Thoracic aorta (tissue), 2 donors: ENCODE measurements at places on chromosomes 1 and 21. TPM values are rescaled to one million over a fixed set of nuclear protein-coding genes. Genes with fewer than 3 reads are reported as not detected.

DNA sequence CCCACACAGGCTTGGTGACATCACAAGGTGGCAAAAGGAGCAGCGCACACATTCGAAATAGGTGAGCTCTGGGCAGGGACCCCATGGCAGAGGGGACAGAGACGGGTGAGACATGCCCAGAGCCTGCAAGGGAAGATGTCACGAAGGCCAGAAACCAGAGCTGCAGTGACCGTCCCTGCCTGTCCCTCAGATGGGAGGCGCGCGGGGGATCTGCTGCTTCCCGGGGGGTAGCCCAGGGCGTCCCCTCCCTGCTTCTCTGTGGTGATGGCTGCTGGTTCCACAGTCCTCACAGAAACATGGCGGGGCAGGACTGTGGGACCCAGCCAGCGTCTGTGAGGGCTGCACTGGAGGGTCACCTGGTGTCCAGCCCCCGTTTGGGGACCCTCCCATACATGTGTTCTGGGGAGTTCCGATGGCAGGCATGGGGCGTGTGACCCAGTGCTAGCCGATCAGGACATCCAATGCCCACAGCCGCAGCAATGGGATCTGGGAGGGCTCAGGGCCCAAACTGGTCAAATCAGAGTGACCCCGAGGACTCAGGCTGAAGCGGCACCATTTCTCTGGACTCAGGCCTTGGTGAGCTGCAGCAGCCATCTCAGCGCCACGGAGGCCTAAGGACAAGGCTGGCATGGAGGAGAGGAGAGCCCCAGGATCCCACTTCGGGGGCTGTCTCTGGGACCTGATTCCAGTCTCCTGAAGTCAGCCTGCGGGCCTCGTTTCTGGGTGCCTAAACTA, 20.7 kb upstream of the SPSB1 start:
- no peaks in the 10 kb centered on the region for H3K27me3 ChIP-seq
- DNase-seq: no peak
- H3K36me3 ChIP-seq: no peaks in the 10 kb centered on the region
- no peak overlapping the region for H3K27ac ChIP-seq
- H3K4me1 ChIP-seq: peaks cover 16% of the 10 kb centered on the region
- H3K4me3 ChIP-seq: no peak overlapping the region

Gene BSND
- not detected for total RNA-seq

DNA sequence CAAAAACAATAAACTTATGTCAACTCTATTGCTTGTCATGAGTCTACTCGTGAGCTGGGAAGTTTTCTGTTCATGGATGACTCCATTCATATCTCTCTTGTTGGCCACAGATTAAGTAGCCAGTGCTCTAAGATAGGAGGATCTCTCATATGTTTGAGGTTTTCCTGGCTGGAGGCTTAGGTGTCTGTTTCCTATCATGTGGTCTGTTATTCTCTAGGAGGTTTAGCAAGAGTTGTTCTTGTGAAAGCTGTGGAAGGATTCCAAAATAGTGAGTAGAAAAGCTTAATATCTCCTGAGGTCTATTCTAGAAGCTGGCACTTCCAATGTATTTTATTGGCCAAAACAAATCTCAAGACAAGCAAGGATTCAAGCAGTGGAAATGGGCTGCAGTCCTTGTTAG, 5.8 kb upstream of the KRTAP20-2 start:
- no peaks in the 10 kb centered on the region for H3K4me1 ChIP-seq
- H3K27ac ChIP-seq: no peak overlapping the region
- H3K36me3 ChIP-seq: no peaks in the 10 kb centered on the region

- H3K4me1 ChIP-seq: no peaks in the 10 kb centered on the region
- no peak for DNase-seq
- no peak overlapping the region for H3K27ac ChIP-seq
- no peaks in the 10 kb centered on the region for H3K27me3 ChIP-seq
- no peak overlapping the region for H3K4me3 ChIP-seq
Measured at GRCh38 chr1:245245021-245245667, 90.4 kb downstream of the KIF26B start.

DNA sequence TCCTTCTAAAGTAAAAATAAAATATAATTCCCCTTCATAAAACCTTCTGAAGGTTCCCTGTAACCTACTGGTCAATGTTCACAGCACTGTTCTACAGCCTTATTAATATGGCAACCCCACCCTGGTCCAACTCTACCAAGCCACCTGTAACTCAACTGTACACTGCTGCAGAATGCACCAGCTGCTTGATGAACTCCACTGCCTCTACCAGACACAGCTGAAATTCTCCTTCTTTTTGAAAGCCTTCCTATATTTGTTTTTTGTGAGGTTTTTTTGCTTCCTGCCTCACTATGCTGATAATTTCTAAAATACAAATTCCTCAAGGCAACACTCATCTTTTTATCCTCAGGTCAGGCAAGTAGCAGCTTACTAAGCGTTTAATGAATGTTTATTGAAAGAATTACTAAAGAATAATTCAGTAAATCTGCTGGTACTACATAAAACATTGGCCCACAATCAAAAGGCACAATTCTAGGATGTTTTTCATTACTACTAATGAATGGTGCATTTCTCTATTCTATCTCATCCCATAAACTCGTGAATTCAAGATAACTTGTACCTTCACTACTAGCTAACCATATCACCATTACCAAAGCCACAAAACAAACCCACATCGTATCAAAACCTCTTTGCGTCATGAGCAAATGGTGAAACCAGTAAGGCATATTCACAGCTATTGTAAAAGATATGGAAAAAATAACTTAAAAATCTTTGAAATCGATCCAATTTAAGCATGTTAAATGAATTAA, 2.4 kb downstream of the SSX2IP start:
- no peaks in the 10 kb centered on the region for H3K27me3 ChIP-seq
- no peak for DNase-seq
- H3K36me3 ChIP-seq: no peaks in the 10 kb centered on the region
- H3K4me3 ChIP-seq: no peak overlapping the region
- peaks cover 12% of the 10 kb centered on the region for H3K4me1 ChIP-seq
- no peak overlapping the region for H3K27ac ChIP-seq

Gene CFAP141
- not detected for total RNA-seq
